Neural crest cell (in vitro differentiated cells): ENCODE measurements at places on chromosomes 5 and 9. TPM values are rescaled to one million over a fixed set of nuclear protein-coding genes. Genes with fewer than 3 reads are reported as not detected.

Gene KIAA0825
- 3.4 and 3.5 TPM in 2 replicates for total RNA-seq

Gene VPS13A
- 28.7 and 29.3 TPM in 2 replicates for total RNA-seq

Gene ZNF618
- total RNA-seq: 60.8 and 64.2 TPM in 2 replicates

- no peak for DNase-seq
Measured at GRCh38 chr5:67467110-67467509, 270.5 kb upstream of the CD180 start.

- no peak for DNase-seq
Measured at GRCh38 chr5:127585661-127586060, 63.2 kb upstream of the CTXN3 start.

GRCh38 chr5:172319708-172320441 lies 36.3 kb upstream of the UBTD2 start:
- no peak for DNase-seq

DNA sequence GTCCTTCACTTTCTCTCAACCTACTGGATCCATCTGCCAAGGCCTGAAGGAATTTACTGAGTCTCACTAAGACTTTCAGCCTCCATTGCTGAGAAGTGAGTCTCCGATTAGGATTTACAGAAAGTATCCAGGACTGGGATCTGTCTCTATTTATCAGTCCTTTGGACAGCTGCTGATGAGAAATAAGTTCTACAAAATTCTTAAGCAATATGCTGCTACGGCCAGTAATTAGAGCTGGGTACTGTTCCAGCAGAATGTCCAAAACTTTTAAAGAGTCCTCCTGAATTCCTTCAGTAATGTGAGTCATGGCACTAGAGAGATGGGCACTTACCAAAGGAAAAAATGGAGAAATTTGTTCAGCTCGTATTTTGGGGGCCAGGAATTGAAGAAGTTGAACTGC lies 5.9 kb downstream of the TEX10 start:
- DNase-seq: no peak

- DNase-seq: no peak
Measured at GRCh38 chr9:35537913-35538312, 48.0 kb downstream of the RUSC2 start.

DNA sequence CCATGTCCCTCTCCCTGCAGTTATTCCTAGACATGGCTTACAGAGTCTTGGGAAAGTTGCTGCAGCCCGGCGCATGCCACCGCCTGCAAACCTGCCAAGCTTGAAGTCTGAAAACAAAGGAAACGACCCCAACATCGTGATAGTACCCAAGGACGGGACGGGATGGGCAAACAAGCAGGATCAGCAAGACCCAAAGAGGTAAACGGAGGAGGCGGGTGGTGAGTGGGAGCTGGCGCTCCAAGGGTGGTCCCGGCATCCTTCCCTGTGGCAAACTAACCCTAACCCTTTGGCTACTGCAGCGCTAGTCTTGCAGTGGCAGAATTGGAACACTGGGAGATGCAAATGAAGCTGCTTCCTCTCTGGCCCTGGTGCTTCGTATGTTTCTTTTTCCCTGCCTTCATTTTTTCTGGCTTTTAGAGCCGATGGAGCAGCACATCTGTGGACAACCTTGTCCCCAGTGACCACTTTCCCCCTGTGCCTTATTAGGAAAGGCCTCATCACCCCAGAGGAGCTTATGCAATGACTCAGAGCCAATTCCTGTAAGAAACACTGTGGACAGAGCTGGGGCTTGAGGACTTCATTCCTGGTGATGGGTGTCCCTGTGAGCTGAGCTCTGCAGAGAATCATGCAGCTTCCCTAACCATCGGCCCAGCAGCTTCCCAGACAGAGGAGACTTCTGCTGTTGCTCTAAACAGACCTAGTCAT lies 38.9 kb downstream of the PRRC2B start:
- no peak for DNase-seq

DNA sequence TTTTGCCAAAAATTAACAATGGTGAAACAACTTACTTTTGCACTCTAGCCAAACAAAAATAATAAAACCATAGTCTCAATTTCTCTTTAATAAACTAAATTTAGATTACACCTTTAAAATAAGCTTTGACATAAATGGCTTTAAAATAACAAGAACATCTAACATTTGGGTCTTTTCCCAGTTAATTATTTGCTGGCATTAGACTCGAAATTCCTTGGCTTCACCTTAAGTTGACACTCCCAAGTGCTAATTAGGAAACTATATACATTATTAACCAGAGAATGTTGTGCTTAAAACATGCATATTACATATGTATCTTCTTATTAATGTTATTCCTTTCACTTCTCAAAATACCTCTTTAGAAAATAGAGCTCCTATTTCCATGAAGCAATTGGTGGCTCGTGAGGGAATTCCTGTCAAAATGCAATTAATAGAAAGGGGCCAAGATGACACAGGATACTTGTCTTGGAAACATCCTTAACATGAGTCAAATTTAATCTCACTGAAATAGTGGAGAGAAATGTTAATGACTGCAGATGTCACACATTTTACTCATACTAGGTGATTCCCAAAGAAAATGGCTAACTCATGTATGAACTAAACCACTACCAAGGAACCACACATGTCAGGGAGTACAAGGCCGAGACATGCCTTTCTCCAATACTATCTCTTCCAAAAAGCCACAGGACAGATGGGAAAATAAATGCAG lies 932.9 kb upstream of the DMAC1 start:
- DNase-seq: no peak

- no peak for DNase-seq
Measured at GRCh38 chr5:131998431-131999040, 12.9 kb downstream of the ACSL6 start.

DNA sequence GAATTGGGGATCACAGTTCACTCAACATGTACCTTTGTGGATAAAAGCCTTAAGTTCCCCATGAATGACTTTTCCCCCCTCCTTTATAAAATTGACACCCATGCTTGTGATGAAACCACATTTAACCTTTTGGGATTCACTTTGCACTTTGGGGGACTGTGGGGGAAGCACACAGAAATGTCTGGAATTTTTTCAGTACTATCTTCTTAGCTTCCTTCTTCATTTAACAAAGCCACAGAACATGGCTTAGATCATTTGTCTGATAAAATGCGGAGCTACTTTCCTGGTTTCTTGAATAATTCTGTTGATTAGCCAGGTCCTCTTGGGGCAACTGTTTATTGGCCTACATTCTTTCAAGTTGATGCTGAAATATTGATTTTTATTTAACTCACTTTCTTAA lies 29.9 kb downstream of the TNFSF15 start:
- DNase-seq: no peak
